ENCODE measurements at places on chromosomes 13 and 19.
A peak's percentile ranks its signal among the peaks of the same experiment; 100 is the strongest.

GRCh38 chr19:35205733-35206323 is 22.7 kb downstream of the FAM187B start:
- DNase-seq, result no peak

GRCh38 chr13:52779103-52779502 is 39.5 kb upstream of the CNMD start:
- no peak for DNase-seq

DNA sequence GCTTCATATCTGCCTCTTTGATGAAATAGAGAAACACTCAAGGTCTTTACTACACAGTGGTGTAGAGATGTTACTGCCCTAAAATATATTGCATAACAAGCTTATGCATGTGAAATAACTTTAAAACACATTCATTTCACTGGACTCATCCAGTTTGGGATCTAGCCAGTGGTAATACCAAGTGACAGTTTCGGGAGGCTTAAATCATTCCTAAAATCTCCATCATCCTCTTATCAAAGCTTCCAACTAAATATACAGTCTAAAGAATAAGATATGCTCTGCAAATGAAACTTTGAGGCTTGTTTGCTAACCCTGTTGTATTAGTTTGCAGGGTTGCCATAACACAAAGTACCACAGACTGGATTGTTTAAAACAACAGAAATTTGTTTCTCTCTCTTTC is 52.8 kb downstream of the THSD1 start:
- DNase-seq, result no peak

- DNase-seq, result no peak
These were observed 334.8 kb upstream of the OBI1 start for GRCh38 chr13:78993792-78994191.

- peak; percentile 63 for DNase-seq
These were observed 19.3 kb downstream of the CCNE1 start for GRCh38 chr19:29831041-29831548.

DNA sequence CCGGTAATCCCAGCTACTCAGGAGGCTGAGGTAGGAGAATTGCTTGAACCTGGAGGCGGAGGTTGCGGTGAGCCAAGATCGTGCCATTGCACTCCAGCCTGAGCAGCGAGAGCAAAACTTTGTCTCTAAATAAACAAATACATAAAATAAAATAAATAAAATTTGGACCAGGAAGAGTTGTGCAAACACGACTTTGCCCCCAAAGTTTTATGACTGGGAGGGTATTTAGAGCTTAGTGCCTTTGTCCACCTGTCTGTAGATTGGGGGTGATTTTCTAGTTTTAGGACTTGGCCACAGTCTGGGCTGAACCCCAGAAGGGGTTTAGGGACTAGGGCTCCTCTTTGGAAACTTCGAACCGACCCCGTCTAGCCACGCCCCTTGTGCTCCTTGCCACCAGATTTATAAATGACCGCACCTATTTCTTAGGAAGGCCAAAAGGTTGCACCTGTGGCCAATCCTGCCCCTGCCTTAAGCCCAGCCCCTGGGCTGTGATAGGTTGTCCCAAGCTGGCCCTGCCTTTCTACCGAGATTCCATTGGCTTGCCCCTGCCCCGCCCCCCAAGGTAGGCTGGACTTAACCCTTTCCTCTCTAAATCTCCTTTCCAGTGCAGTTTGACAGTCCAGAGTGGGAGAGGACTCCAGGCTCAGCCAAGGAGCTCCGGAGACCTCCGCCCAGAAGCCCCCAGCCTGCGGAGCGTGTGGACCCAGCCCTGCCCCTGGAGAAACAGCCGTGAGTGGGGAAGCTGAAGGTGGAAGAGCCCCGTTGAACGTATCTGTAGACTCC is 5.3 kb downstream of the SHD start:
- no peak for DNase-seq

GRCh38 chr19:54153731-54154326 is 5.7 kb downstream of the LENG1 start:
- DNase-seq, result no peak

GRCh38 chr19:14381689-14382474 is 638 bp downstream of the ADGRE5 start:
- peak; percentile 73 for DNase-seq

- no peak for DNase-seq
These were observed 824.0 kb downstream of the PCDH9 start for GRCh38 chr13:66405908-66406802.

GRCh38 chr19:46147791-46148288 is at the start of gene IGFL2:
IGFL2 (plus strand) TSS chr19:46148238; CDS start chr19:46148279, 41 bp downstream.
- DNase-seq, result peak; percentile 30

DNA sequence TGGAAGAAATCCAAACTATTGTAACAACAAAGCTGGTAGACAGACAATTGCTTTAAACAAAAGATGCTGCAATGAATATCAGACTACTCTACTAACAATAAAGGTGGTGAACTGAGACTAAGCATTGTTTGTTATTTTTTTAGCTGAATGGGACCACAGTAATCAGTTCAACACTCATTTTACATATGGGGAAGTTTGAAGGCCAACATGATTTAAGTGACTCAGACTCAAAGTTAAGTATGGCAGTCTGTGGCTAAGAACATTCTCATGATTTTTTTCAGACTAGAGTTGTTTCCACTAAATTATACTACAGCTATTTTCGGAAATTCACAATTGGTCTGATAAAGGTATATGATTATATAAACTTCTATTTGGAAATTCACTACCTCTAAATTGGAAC is 10.4 kb downstream of the EXOSC8 start:
- no peak for DNase-seq

GRCh38 chr19:53546758-53547513 is 9.0 kb downstream of the ZNF331 start:
- no peak for DNase-seq

GRCh38 chr13:72072261-72072660 is 205.3 kb upstream of the DACH1 start:
- DNase-seq, result no peak

DNA sequence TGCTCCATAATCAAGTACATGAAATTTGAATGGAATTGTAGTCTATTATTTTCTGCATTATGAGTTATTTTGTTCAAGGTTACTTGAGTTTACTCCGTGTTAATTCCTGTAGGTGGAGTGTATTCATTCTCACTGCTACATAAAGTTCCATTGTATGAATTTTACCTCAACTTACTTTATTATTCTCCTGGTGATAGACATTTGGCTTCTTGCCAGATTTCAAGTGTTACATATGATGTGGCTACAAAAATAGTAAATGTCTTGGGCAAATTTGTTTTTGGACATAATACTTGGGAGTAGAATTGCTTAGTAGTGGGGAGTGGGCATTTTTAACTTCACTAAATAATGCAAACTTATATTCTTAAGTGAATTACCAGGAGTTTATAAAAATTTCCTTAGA is 328.9 kb downstream of the SHISA2 start:
- DNase-seq, result no peak

DNA sequence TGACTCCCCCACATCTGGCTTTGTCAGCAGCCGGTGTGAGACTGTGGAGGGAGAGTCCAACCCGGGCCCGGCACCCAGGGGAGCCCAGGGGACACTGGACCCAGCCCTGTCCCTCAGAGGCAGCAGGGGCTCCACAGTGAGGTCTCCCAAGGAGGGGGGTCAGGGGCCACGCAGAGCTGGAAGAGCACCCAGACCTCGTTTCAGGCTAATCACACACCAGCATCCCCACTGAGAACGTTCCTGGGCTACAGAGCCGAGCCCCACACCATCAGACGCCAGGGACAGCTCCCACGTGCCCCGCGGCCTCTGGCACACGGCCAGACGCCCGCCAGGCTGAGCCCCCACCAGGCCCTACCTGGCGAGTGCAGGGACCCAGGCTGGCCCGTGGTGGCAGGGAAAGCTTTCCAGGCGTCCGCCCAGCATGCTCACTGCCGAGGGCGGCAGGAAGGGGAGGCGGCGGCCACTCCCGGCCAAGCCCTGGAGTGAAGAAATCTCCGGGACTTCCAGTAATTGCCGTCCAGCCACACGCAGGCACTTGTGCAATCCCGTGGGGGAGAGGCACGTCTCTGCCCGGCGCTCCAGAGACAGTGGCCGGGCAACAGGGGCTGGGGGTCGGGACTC is 19.2 kb downstream of the SBNO2 start:
- DNase-seq, result no peak

GRCh38 chr13:43267916-43268315 is 244.5 kb downstream of the DNAJC15 start:
- DNase-seq, result no peak

- DNase-seq, result no peak
These were observed 484.5 kb downstream of the DIAPH3 start for GRCh38 chr13:59679254-59679653.

GRCh38 chr13:82436099-82436585 is 1446.1 kb downstream of the SLITRK1 start:
- no peak for DNase-seq

- no peak for DNase-seq
These were observed 2.7 kb upstream of the RAP2A start for GRCh38 chr13:97431171-97431764.

GRCh38 chr13:92407858-92408257 is 818.7 kb upstream of the GPC6 start:
- DNase-seq, result no peak

DNA sequence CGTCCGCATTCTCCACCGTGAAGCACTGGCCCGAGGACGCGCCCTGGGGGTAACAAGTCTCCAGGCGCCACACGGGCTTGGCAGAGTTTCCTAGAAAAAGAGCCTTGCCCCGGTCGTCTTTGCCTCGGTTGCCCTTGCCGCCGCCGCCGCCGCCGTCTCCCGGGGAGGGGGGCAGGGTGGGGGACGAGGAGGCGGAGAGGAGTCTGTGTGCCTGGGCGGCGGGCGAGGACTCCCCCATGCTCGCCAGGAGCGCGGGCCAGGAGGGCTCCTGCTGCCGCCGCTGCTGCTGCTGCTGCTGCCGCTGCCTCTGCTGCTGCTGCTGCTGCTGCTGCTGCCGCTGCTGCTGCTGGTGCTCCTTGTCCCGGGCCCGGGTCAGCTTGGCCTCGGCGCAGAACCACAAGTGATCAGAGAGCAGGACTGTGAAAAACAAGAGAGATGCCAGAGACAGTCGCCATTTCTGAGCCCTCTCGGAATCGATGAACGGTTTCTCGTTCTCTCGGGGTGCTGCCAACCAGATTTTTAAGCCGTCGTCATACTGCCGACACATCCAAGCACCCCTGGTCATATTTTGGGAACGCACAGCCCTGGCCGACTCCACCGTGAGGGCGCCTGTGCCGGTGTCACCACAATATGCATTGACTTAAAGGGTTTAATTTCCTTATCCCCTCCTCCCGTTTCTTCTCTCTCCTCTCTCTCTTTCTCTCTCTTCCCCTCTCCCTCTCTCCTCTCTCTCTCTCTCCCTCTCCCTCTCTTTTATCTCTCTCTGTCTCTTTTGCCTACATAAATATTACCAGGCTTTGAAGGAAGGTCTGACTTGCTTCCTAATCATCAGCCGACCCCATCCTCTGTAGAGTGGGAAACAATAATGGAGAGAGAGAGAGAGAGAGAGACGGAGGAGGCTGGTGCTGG is 349.1 kb downstream of the LIG4 start:
- no peak for DNase-seq

- DNase-seq, result no peak
These were observed 5.6 kb upstream of the TM9SF2 start for GRCh38 chr13:99495466-99496183.

GRCh38 chr13:33078263-33078662 is 62.0 kb downstream of the KL start:
- DNase-seq, result no peak

DNA sequence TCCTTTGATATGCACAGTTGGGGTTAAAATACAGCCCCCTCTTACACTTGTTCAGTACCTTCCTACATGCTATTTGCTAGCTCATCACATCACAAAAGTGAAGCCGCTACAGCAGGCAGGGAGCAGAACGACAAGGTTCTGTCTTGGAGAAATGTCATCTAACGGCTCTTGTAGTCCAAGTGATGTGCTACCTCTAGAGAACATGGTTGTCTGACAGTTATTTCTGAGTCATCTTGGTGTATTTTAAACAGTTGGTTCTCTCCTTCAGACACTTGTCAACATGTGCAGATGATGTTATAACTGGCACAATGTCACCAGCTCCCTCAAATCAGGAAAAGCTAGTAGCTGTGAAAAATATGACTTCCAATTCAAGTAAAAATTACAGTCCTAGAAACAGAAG is 865.0 kb downstream of the PCDH9 start:
- no peak for DNase-seq

DNA sequence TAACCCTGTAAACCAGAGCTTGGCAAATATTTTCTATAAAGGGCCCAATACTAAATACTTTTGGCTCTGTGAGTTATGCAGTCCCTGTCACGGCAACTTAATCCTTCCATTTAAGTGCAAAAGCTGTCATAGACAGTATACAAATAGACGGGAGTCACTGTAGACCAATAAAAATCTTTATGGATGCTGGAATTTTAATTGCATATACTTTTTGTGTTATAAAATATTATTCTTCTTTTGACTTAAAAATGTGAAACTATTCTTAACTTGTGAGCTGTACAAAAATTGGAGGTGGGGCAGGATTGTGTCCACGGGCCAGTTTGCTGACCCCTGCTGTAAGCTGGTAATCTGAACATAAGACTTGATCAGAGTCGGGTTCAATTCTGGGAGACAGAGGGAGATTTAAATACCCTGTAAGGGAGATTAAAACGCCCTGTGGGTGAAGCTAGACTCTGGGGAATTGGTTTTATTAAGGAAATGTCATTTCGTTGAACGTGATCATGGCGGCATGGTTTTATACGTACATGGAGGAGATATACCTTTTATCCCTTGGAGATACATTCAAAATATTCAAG is 21.7 kb downstream of the TNFSF14 start:
- no peak for DNase-seq

GRCh38 chr19:13506471-13506820 is at the start of gene CACNA1A:
CACNA1A (minus strand) TSS chr19:13506479; CDS start chr19:13506224, 255 bp downstream.
- no peak for DNase-seq

DNA sequence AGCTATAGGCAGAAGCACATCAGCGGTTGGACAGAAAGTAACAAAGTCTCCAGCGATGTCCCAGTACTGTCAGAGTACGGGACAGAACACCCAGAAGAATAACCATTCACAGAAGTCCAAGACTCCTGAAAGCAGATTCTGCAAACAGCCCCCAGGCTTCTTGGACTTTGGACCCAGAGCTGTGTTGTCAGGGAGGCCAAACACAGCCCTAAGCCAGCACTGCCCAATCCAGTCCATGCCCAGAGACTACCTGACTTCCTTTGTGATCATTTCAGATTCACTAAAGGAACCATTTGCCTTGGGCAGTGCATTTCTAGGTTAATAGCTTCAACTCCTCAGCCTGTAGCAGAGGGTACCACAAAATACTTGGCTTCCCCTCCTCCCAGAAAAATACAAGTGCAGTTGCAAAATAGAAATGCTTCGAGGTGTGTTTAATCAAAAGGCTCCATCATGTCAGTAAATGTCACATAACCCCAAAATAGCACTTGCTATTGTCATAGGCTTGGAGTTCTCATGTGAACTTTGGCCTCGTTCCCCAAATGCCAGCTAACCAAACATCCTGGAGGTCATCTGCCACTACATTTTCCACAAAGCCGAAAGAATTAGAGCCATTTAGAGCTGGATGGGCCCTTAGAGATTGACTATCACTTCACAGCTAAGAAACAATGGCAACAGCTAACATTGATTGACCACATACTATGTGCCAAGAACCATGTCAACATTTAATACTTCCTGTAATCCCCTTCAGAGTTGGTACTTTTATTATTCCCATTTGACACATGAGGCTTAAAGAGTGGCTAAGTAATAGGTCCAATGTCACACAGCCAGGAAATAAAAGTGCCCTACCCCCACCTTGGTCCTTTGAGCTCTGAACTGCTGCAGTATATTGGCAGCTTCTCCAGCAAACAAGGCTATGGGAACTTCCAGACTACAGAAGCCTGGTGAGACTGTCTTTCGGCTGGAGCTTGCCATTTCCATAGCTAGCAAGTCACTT is 329.9 kb downstream of the FOXO1 start:
- no peak for DNase-seq

- no peak for DNase-seq
These were observed 1163.0 kb downstream of the DIAPH3 start for GRCh38 chr13:59000770-59001169.

All from stimulated activated CD4-positive, alpha-beta T cell treated with anti-CD3 and anti-CD28 coated beads, Interleukin-4, amount 100 ng/mL, for 24 hours (primary cell).